ENCODE measurements at places on chromosomes 11 and 22.

GRCh38 chr11:2951231-2952110 is 22.3 kb upstream of the PHLDA2 start:
- DNase-seq, result no peak

DNA sequence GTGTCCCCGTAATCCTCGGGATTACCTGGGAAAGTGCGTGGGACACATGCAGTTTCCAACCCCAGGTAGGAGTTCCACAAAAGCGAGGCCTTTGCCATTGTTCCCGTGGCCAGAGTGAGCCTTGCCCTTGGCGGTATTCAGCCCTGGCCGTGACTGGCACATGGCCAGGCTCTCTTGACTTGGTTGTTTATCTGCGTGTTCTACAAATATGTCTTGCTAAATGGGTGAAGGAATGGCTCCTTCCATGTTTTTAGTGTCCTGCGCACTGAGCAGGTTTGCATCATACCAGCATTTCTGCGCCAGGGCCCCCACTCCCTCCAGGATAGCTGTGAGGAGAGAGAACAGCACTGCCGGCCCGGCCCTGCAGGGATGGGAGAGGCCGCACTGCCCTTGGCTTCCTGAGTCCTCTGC is 20.0 kb downstream of the POLR3H start:
- peak; percentile 40 for DNase-seq

- no peak for DNase-seq
Measured at GRCh38 chr11:10436224-10436623, 18.8 kb upstream of the AMPD3 start.

DNA sequence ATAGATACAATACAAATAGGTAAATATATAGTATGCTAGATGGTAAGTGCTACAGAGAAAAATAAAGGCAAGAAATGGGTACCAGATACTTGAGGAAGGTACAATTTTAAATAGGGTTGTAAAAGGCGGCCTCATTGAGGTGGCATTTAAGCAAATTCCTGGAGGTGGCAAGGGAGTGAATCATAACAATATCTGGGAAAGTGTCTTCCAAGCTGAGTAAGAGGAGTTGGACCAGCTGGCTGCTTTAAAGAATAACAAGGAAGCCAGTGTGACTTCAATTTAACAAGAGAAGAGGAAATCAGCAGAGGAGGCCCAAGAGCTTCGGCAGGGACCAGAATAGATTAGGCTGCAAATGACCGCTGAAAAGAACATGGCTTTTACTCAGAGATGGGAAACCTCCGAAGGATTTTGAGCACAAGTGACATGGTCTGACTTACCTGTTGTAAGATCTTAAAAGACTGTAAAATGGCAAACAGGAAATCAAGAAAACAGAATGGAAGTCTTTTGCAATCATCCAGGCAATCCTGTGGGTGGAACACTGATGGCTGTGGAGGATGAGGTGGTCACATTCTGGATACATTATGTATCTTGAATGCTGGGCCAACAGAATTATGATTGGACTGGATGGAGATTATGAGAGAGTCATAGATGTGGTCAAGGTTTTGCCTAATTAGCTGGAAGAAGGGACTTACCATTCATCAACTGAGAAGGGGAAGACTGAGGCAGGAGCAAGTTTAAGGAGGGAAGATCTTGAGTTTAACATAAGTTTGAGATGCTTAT is 77.2 kb downstream of the RDX start:
- DNase-seq, result no peak

Measured in colonic mucosa (tissue), 4 donors.